ENCODE measurements at places on chromosomes 1 and 21. TPM values are rescaled to one million over a fixed set of nuclear protein-coding genes. Genes with fewer than 3 reads are reported as not detected.

Gene PGM1
- total RNA-seq = 89.0 TPM

Gene CFH
- total RNA-seq = not detected

Gene TEDDM1
- total RNA-seq = not detected

Gene FBXO2
- total RNA-seq = not detected

Gene LEFTY2
- not detected for total RNA-seq

Gene SHISAL2A
- not detected for total RNA-seq

Gene SPRR3
- not detected for total RNA-seq

Gene TMIGD3
- not detected for total RNA-seq

- peaks cover 4% of the 10 kb centered on the region for H3K4me1 ChIP-seq
- no peak for DNase-seq
- no peak overlapping the region for H3K27ac ChIP-seq
These were observed 770 bp downstream of the NTNG1 start for GRCh38 chr1:107141491-107142126.

- H3K27me3 ChIP-seq = no peaks in the 10 kb centered on the region
- no peak for DNase-seq
- H3K27ac ChIP-seq = no peak overlapping the region
- no peaks in the 10 kb centered on the region for H3K36me3 ChIP-seq
- peaks cover 6% of the 10 kb centered on the region for H3K4me1 ChIP-seq
These were observed 5.2 kb upstream of the EVI5 start for GRCh38 chr1:92790081-92790480.

- H3K4me3 ChIP-seq = no peak overlapping the region
- H3K27ac ChIP-seq = no peak overlapping the region
- no peaks in the 10 kb centered on the region for H3K27me3 ChIP-seq
- no peak for DNase-seq
- no peaks in the 10 kb centered on the region for H3K4me1 ChIP-seq
- H3K36me3 ChIP-seq = no peaks in the 10 kb centered on the region
These were observed 63.3 kb downstream of the FYB2 start for GRCh38 chr1:56755911-56756310.

DNA sequence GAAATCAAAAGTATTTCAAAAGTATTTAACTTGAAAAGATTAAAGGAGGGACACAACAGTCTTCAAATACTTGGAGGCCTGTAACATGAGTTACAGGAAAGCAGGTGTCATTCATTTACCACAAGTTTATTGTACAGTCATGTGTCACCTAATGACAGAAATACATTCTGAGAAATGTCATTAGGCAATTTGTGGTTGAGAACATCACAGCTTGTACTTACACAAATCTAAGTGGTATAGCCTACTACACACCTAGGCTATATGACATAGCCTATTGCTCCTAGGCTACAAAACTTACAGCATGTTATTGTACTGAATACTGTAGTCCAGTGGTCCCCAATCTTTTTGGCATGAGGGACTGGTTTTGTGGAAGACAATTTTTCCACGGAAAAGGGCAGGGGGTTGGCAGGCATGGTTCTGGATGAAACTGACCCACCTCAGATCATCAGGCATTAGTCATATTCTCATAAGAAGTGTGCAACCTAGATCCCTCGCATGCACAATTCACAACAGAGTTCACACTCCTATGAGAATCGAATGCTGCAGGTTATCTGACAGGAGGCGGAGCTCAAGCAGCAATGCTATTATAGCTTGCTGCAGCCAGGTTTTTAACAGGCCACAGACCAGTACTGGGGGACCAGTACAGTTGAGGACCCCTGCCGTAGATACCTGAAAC, 25.0 kb upstream of the PHTF1 start:
- no peak overlapping the region for H3K4me3 ChIP-seq
- H3K27me3 ChIP-seq = no peaks in the 10 kb centered on the region
- peaks cover 48% of the 10 kb centered on the region for H3K4me1 ChIP-seq
- H3K36me3 ChIP-seq = no peaks in the 10 kb centered on the region
- H3K27ac ChIP-seq = peak overlapping the region; percentile 29

DNA sequence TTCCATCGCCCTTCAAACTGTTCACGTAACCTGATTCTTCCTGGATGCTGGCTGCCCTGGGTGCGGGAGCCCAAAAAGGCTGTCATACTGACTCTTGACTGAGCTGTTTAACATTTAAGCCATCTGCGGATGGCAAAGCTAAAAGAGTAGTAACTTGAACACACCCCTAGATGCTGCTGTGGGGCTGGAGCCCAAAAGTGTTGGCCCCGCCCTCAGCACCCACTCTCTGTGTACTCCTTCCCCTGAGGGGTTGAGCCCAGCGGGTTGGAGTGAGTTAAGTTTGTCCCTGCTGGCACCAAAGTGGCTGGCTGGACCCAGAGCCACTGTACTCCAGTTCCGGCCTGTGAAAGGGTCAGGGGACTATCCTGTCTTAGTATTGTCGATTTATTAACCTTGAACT, 640.6 kb downstream of the PTPRU start:
- no peaks in the 10 kb centered on the region for H3K27me3 ChIP-seq
- no peak overlapping the region for H3K27ac ChIP-seq
- peak; percentile 61 for DNase-seq
- no peaks in the 10 kb centered on the region for H3K4me1 ChIP-seq
- H3K36me3 ChIP-seq = no peaks in the 10 kb centered on the region

Data from Karpas-422 (cell line).